Bronchial smooth muscle cell (primary cell): ENCODE measurements at places on chromosomes 4 and X. TPM values are rescaled to one million over a fixed set of nuclear protein-coding genes. Genes with fewer than 3 reads are reported as not detected.

Gene TIGD4
- total RNA-seq = 0.16 and 0.26 TPM in 2 replicates

Gene CXorf38
- 4.4 and 7.3 TPM in 2 replicates for total RNA-seq

Gene SSX2
- not detected in 2 replicates for total RNA-seq

Gene ABLIM2
- total RNA-seq = 0.09 TPM in 1 of 2 replicates, not detected in the other

Gene VEGFD
- 0.63 and 3.2 TPM in 2 replicates for total RNA-seq

Gene TRIM75
- total RNA-seq = not detected in 2 replicates

Gene PCSK1N
- total RNA-seq = 0.09 and 0.16 TPM in 2 replicates

Gene REELD1
- total RNA-seq = not detected in 2 replicates

Gene NEIL3
- total RNA-seq = 1.3 and 2.0 TPM in 2 replicates

Gene IDS
- 25.7 and 33.1 TPM in 2 replicates for total RNA-seq

Gene TMEM150C
- under 0.01 and 0.17 TPM in 2 replicates for total RNA-seq

Gene RXFP1
- 0.34 and 0.47 TPM in 2 replicates for total RNA-seq

Gene NAP1L3
- total RNA-seq = 3.5 and 3.9 TPM in 2 replicates

Gene SPOCK3
- total RNA-seq = 0.32 and 1.3 TPM in 2 replicates

Gene PNCK
- 0.17 and 0.32 TPM in 2 replicates for total RNA-seq

Gene ESX1
- total RNA-seq = not detected in 2 replicates

Gene HSFX4
- not detected in 2 replicates for total RNA-seq

Gene BEX2
- 0.60 and 1.4 TPM in 2 replicates for total RNA-seq

Gene NLGN4X
- 0.09 TPM in 1 of 2 replicates, not detected in the other for total RNA-seq

Gene IBSP
- total RNA-seq = not detected in 2 replicates

Gene GAGE12J
- total RNA-seq = not detected in 2 replicates

Gene LANCL3
- total RNA-seq = not detected in 2 replicates

Gene HSFX1
- 0.47 and 0.94 TPM in 2 replicates for total RNA-seq

Gene PLP1
- 0.26 and 0.32 TPM in 2 replicates for total RNA-seq

Gene SPANXD
- total RNA-seq = not detected in 2 replicates

Gene DNAAF6
- not detected in 2 replicates for total RNA-seq

Gene PORCN
- 7.3 and 10.1 TPM in 2 replicates for total RNA-seq

Gene FGF5
- total RNA-seq = 2.7 and 4.1 TPM in 2 replicates

Gene RBM10
- total RNA-seq = 38.6 and 48.2 TPM in 2 replicates

Gene MSANTD1
- 0.32 and 0.60 TPM in 2 replicates for total RNA-seq

Gene TMSB15A
- total RNA-seq = 0.43 and 2.0 TPM in 2 replicates

Gene STAG2
- total RNA-seq = 93.5 and 106 TPM in 2 replicates

Gene GRIA2
- total RNA-seq = not detected in 2 replicates

Gene GRPR
- not detected in 2 replicates for total RNA-seq

Gene PASD1
- total RNA-seq = not detected in 2 replicates

Gene HMGN5
- 0.52 and 1.1 TPM in 2 replicates for total RNA-seq

Gene DUSP9
- total RNA-seq = not detected in 2 replicates

Gene ALG13
- 34.1 and 34.2 TPM in 2 replicates for total RNA-seq

Gene PCDH10
- 0.79 and 2.7 TPM in 2 replicates for total RNA-seq

Gene AREG
- total RNA-seq = 0.16 and 0.26 TPM in 2 replicates

Gene FAM9C
- total RNA-seq = under 0.01 and 0.16 TPM in 2 replicates

Gene SH3D19
- total RNA-seq = 34.0 and 36.7 TPM in 2 replicates

Gene CNKSR2
- total RNA-seq = under 0.01 and 0.32 TPM in 2 replicates

Gene NUDT11
- total RNA-seq = 9.6 and 10.4 TPM in 2 replicates

Gene SRPK3
- total RNA-seq = 0.32 and 0.43 TPM in 2 replicates
